Activated T-helper 2 cell treated with anti-CD3 and anti-CD28 coated beads, Interferon-gamma antibody, Interleukin-2, Interleukin-4, amounts not matched to agents 10 μg/mL and 5 μg/mL and 100 μg/mL, durations not matched to agents 14 hours and 24 hours and 36 hours (primary cell): ENCODE measurements at places on chromosomes 5 and 9. TPM values are rescaled to one million over a fixed set of nuclear protein-coding genes. Genes with fewer than 3 reads are reported as not detected.

- no peaks in the 10 kb centered on the region for H3K4me1 ChIP-seq
- no peaks in the 10 kb centered on the region for H3K36me3 ChIP-seq
- H3K4me3 ChIP-seq = no peak overlapping the region
- peaks cover 72% of the 10 kb centered on the region for H3K27me3 ChIP-seq
These were observed 12.0 kb upstream of the NKX2-5 start for GRCh38 chr5:173247041-173247440.

LCN9 gene
- not detected in 2 replicates for total RNA-seq

QSOX2 gene
- 24.9 and 25.4 TPM in 2 replicates for total RNA-seq

DOLK gene
- 13.0 and 13.3 TPM in 2 replicates for total RNA-seq

FIBCD1 gene
- total RNA-seq = not detected in 2 replicates

- peaks cover 16% of the 10 kb centered on the region for H3K4me1 ChIP-seq
- peaks cover 5% of the 10 kb centered on the region for H3K36me3 ChIP-seq
- no peak overlapping the region for H3K4me3 ChIP-seq
- H3K27ac ChIP-seq = no peak overlapping the region
These were observed 5.0 kb downstream of the HAND1 start for GRCh38 chr5:154472871-154473580.
